ENCODE measurements at places on chromosomes 2 and 18.

DNA sequence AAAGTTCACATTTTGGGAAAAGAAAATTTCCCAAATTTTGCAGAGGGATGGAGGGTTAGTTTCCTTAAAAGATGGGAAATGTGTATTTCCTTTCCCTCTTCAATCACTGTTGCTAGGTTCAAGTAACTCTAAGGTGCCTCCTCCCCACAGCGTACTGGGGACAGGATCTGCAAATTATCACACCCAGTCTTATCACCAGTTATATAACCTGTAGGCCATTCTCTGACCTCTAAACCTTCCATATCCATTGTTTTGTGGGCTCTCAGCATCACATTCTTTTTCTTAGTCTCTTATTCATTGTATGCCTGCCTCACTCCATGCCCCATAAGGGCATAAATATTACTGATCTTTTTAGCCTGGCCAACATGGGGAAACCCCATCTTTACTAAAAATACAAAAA, 3.6 kb upstream of the MTHFD2 start:
- DNase-seq: no peak

- no peak for DNase-seq
These were observed 64.6 kb downstream of the THADA start for GRCh38 chr2:43531251-43531650.

DNA sequence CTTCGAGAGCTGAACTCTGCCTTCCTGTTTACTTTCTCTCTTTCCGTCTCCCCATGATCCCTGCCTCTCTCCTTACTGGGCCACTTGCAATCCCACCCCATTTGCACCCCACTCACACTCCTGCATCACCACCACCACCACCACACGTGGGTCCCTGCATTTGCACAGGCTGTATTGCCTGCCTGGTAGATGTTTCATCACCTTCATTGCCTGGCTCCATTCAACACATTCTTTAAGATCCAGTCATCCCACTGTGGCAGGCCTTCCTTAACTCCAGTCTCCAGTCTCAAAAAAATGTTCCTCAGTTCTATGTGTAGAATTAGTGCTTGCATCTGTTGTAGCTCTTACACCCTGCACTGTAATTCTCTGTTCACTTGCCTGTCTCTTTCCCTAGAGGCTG, 13.9 kb downstream of the NOSTRIN start:
- no peak for DNase-seq

GRCh38 chr2:109351164-109351756, 222.3 kb downstream of the SH3RF3 start:
- no peak for DNase-seq

DNA sequence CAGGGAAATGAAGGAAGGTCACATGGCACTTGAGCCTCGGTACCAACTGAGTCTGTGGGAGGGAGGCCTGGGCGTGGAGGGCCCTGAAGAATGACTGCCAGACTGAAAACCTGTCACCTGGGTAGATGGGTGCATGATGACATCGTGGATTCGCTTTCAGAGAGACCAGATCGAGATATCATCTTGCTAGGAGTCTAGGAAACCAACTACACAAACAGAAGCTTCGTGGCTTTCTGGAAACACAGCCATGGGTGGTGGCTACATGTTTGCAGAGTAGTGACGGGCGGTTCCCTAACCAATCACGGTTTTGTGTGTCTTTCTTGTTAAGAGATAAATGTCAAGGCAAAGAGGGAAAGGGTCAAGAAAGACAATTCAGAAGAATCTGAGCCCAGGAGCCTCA, 155.0 kb downstream of the EIPR1 start:
- DNase-seq: no peak

- DNase-seq: no peak
These were observed 542 bp downstream of the PGAP1 start for GRCh38 chr2:196925768-196926561.

DNA sequence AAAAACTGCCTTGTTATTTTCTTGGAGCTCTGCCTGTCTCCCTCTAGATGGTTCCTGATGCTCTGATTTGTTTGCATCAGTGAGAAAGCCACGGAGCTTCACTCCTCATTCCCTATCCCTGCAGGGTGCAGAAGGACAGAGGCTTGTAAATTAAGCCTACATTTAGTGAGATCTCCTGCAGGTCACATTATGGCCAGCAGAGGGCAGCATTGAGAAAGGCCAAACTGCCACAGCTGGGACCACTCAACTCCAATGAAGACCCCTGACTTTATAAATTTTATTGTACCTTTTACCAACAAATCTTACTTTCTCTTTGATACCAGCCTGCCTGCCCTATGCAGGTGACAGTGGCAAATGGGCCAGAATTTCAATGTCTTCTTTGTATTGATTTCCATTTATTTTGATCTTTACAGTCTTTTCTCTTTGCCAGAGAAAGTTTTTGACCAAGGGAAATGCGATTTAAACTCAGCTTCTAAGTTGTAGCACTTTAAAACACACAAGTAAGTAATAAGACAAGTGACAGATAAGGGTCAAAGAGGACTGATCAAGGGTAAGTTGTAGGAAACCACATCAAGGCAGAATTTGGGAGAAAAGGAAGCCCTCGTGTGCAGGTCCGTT, 1029.1 kb upstream of the KLHL29 start:
- DNase-seq: no peak

- DNase-seq: no peak
These were observed 39.2 kb upstream of the KIDINS220 start for GRCh38 chr2:8876628-8877027.

DNA sequence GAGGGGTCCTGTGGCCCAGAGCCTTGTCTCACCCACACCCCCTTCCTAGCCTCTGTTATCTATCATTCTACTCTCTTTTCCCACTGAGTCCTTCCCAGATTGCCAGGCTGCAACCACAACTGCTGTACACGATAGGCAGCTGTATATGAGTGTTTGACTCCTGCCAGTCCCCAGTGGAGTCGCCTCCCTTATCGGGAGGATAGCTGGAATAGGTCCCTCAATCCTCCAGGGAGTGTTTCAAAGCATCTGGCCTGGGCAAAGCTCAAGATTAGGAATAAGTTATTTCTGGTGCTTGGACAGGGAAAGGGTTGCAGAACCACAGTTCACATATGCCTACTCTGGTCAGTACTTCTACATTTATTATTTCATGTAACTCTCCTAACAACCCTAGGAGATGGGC, 4.8 kb downstream of the MSGN1 start:
- DNase-seq: no peak

GRCh38 chr2:236628256-236628901, 58.8 kb downstream of the ACKR3 start:
- DNase-seq: no peak

- no peak for DNase-seq
These were observed at the start of gene ERBB4 for GRCh38 chr2:212538305-212539071. Gene ERBB4 (minus strand): TSS chr2:212538802. CDS start chr2:212538530, 272 bp downstream.

DNA sequence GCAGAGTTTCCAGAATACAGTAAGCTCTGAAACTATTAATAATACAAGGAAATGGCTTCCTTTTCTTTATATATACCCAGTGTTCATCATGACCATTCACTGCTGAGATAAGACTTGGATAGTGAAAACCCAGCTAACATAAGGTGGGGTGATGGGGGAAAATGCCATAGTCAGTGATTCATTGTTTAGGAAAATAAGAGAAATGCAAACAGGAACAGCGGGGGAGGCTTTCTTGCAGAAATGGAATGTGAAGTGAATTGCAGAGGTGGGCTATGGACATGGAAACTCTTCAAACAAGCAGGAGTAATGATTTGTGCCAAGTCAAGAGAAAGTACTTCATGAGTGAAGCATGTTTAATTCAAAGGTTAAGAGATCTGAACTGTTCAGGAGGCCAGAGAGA, 519.4 kb downstream of the TDRD15 start:
- no peak for DNase-seq

- no peak for DNase-seq
These were observed 392.5 kb upstream of the SALL3 start for GRCh38 chr18:78587096-78587495.

- no peak for DNase-seq
These were observed 111.2 kb downstream of the RAB3GAP1 start for GRCh38 chr2:135163306-135163705.

GRCh38 chr18:45954070-45954934, 12.8 kb downstream of the EPG5 start:
- DNase-seq: no peak

- DNase-seq: no peak
These were observed 231.2 kb downstream of the NEDD4L start for GRCh38 chr18:58275176-58275575.

DNA sequence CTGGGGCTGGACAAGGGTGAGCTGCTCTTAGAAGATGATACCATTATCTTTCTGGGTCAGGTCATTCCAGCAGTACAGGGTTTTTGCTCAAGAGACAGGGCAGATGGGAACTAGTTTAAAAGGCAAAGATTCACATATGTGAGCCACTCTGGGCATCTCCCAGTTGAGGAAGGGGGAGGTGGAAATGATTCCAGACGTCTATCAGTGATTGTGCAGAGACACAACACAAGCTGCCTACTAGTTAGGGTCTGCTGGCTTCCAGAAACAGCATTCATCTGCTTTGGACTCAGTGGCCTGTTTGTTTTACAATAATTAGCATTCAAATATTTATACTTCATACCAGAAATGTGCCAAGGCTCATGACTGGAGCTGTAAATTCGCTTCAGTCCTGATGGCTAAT, 32.3 kb downstream of the ST6GAL2 start:
- no peak for DNase-seq

DNA sequence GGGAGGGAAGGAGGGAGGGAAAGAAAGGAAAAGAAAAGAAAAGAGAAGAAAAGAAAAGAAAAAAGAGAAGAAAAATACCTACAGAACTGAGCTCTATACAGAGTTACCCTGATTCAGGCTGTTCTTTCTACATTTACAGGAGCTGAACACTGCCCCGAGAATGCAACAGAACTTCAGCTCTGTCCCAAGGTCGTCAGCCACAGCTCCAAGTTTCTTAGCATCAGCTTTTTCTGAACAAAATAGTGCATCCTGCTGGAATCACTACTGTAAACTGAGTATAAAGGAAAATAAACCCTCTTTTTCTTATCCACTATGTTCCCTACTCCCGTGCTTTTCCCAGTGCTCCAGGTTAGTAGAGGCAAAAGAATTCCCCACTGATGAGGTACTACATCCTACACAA, 4.7 kb upstream of the PPP4R1 start:
- no peak for DNase-seq

DNA sequence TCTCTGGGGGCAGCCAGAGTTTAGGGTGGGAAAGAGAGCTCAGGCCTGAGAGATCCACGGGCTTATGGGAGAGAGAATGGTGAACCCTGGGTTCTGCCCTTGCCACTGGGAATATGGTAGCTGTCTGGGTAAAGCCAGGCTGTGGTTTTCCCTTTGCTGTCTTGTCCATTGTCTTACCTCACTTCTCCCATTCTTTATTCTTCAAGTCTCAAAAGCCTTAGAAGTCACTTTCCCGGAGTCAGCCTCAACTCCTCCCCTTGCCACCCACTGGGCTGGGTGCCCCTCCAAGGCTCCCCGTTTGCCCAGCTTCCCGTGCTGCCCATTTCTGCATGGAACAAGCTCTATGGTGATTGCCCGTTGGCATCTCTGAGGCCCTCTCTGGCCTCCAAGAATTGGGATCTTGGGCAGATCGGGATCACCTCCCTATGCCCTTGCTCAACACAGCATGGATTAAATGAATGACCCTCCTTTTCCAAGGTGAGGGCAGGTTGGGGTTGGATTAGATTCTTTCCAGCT, 228.2 kb downstream of the HAUS1 start:
- no peak for DNase-seq
